Stimulated activated naive CD4-positive, alpha-beta T cell treated with Interleukin-2 at 50 U/mL for 16 hours (primary cell): ENCODE measurements at places on chromosomes 2 and 18.

GRCh38 chr2:107412981-107413380 is 413.7 kb upstream of the RGPD4 start:
- DNase-seq = no peak

DNA sequence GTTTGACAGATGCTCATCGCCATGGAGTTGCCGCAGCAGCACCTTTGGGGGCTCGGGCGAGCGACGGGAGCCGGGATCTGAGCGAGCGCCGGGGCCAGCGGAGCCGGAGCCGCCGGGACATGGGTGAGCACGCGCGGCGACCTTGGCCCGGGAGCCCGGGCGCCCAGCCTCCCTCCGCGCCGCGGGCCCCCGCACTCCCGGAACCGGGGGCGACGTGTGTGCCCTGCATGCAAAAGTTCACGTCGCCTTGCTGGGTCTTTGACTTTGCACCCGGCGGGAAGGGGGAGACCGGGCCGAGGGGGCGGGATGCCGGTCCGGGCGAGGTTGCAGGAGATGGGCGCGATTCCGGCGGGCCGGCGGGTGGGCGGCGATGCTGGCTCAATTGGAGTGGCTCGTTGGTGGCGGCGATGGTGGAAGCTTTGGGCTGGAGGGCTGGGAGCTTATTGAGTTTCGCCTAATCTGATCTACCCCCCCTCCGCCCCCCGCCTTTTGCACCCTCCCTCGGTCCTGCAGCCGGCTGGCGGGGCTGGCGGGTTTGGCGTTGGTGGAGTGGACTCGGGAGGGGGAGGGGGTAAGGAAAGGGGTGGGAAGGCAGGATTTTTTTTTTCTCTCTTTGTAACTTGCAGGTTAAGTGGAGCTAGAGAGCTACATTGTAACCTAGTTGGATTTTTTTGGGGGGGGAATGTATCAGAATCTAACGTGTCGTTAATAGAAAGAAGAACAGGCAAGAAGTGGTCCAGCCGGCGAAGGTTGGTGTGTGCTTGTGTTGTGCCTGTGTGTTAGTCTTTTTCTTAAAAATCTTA is at the start of gene SETBP1:
SETBP1 (plus strand) TSS at position 616 of the 803 bp plus-strand sequence. CDS start 20,459 bp downstream, outside the sequence.
- DNase-seq = peak; percentile 30

DNA sequence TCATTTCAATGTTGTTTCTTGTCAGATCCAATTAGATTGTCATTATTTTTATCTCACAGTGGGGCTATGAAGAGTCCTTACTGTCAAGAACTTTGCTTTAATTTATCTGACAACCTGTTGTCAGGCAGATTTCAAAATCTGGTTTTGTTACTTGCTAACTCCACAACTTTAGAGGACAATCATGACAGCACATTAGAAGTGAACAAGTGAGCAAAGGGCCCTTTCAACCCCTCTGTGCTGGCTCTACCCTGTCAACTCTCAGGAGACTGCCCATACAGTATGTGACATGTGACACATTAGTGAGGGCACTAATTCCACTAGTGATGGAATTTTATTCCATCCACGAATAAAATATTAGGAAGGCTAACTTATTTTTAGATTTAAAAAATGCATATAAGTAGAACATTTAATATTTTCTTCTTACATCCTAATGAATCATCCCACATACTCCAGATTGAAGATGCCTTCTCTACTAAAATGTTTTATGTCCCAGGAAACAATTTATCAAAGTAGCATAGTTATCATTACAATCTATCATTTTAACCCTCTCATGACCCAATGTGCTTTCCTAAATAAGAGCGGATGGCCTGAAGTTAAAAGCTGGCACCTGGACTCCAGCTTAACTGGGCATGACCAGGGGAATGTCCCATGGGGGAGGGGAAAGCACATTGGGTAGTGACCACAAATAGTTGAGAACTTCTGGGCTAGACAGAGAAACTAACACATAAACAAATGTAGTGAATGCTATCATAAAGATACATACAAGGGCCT is 97.6 kb upstream of the PPP1CB start:
- no peak for DNase-seq

DNA sequence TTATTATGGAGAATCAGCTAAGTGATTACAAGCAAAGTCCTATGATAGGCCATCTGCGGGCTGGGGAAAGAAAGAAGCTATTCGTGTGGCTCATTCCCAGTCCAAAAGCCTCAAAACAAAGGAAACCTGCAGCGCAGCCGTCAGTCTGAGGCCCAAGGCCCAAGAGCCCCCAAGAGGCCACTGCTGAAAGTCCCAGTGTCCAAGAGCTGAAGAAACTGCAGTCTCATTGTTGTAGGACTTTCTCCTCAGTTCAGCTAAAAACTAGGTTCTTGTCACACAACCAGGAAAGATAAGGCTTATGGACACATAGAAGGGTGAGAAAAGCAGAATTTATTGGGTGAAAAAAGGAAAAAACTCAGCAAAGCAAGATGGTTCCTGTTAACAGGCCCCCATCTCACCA is 143.2 kb downstream of the RHBDD1 start:
- no peak for DNase-seq

- no peak for DNase-seq
Observed at GRCh38 chr2:18934886-18935285, 345.5 kb upstream of the NT5C1B start.

GRCh38 chr2:178412047-178412446 is 38.9 kb downstream of the PRKRA start:
- DNase-seq = no peak

DNA sequence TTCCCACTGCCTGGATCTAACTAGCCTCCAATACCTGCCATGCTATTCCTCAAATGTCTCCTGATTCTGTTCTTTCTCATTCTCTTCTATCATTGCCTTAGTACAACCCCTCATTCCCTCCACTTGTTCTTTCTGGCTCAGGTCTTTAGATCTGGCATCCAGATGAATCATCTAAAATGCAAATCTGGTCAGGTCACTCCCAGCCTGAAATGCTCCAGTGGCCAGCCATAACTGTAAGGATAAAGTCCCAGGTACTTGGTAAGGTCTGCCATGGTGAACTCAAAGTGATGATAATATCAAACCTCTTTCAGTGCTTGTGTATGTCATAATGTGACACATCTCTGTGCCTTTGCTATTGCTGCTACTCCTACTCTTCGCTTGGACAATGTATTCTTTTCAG is 2.9 kb upstream of the SNRNP27 start:
- no peak for DNase-seq

GRCh38 chr2:46025081-46025480 is 272.1 kb upstream of the EPAS1 start:
- no peak for DNase-seq

GRCh38 chr18:8997634-8998033 is 104.9 kb upstream of the NDUFV2 start:
- DNase-seq = no peak

DNA sequence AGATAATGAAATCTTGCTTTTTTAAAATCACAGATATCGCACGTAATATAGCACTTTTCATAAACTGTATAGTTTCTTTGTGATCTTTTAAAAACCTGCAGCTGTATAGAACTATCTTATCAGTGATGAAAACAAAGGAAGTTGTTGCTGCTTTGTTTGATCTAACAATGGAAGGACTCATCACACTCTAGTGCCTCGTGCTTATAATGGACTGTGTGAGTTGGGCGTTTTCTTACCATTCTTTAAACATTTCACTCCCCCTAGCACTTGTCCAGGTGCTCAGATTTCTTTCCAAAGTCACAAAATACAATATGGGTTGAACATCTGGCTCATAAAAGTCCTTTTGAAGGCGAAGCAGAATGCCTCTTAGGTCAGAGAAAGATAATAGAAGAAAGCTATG is 94.8 kb upstream of the SPATS2L start:
- DNase-seq = no peak

GRCh38 chr2:69979902-69980807 is 18.7 kb upstream of the ASPRV1 start:
- no peak for DNase-seq

GRCh38 chr2:26495705-26496297 is 17.9 kb upstream of the OTOF start:
- no peak for DNase-seq

DNA sequence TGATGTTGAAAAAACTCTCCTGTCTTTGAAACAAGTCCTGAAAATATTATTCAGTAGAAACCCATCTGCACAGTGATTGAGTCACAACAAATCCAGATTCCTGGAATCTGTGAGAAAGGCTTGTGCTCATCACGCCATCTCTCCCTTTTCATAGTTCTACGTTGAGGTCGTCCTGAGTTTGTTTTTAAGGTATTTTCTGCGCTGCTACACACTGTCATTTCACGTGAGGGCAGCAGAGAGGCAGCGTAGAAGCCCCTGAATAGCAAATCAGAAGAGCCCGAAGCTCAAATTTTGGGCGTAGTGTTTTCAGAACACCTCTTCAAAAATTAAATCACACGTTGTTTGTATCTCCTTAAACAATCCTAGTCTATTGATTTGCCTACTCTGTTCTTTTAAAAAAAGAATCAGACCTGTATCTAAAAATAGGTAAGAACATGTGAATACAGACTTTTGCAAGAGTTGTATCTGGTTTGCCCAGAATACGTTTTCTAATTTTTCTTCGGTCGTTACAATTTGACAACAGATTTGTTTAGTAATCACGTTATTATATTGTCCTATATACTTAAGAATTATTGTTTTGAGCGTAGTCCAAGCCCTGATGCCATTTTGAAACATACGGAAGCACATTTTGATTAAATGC is 61.6 kb upstream of the SLC38A11 start:
- DNase-seq = no peak

GRCh38 chr18:23049698-23050373 is 85.4 kb upstream of the CABLES1 start:
- DNase-seq = no peak

DNA sequence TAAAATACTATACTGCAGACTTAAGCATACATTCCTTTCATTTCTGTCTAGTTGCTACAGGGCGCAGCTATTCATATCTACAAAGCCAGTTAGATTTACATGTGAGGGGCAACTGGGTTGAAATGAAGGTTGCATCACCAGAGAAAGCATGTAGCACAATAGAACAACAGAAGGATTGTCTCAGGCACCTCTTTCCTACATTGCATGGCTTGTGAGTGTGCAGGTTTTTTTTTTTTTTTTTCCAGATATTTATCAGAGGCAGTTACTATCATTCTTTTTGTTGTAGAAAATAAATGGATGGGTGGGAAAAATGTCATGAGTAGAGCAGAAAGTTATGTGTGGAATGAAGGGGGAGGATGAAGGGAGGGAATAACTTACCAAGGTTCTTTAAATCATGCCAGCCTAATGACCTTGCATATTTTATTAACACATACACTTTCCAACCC is 86.8 kb downstream of the ERBB4 start:
- no peak for DNase-seq

DNA sequence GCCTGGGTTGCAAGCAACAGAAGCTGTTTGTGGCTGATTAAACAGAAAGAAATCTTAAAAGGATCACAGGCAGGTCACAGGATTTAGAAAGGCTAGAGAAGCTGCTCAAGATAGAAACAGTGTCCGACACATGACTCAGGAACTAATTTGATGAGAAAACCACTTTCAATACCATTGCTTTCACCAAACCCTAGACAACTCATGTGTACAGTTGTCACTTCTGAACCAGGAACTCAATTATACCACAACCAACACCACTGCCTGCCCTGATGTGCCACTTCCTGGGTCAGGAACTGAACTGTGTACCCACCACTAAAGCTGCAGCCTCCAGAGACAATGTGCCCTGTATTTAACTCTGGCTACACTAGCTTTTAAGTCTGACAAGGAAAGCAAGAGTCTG is 56.0 kb downstream of the TMEM247 start:
- DNase-seq = no peak

- peak; percentile 67 for DNase-seq
Observed at GRCh38 chr2:86079981-86080911, 25.4 kb downstream of the POLR1A start.
